ENCODE measurements at places on chromosomes 1 and 21. TPM values are rescaled to one million over a fixed set of nuclear protein-coding genes. Genes with fewer than 3 reads are reported as not detected.

DNA sequence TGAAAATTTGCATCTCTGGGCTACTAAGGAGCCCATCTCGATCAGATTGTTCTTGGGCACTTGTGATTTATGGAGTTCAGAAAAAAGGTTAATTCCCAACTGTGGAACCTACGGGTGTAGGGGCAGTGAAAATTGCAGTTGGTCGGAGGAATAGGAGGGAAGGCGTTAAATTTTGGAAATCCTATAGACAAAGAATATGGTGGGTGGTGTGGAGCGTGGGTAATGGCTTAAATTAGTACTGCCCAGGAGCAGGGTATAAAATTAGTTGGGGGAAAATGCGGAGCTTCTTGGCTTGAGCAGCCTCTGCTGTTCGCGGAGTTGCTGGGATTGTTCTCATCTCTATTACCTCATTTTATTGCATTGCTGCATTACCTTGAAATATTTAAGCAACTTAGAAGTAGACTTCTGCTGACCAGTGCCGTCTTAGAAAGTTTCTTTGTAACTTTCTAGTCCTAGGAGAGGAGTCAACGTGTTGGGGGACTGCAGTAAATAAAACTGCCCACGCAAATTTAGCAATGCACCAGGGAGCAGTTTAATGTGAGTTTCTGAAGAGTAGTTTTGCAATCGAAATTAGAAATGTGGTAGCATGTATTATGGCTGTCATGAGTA, 514 bp downstream of the S1PR1 start:
- H3K27me3 ChIP-seq: no peaks in the 10 kb centered on the region
- peak overlapping the region; percentile 87 for H3K4me3 ChIP-seq
- peaks cover 22% of the 10 kb centered on the region for H3K36me3 ChIP-seq
- DNase-seq: no peak
- peak overlapping the region; percentile 97 for H3K27ac ChIP-seq
- H3K4me1 ChIP-seq: peaks cover 43% of the 10 kb centered on the region

GRCh38 chr1:33120436-33121231, 39.7 kb downstream of the AZIN2 start:
- H3K4me1 ChIP-seq: peaks cover 2% of the 10 kb centered on the region
- H3K36me3 ChIP-seq: peaks cover 3% of the 10 kb centered on the region
- no peak for DNase-seq
- H3K27me3 ChIP-seq: peaks cover 3% of the 10 kb centered on the region
- no peak overlapping the region for H3K27ac ChIP-seq
- no peak overlapping the region for H3K4me3 ChIP-seq

GRCh38 chr1:59972216-59972927, 45.8 kb upstream of the CYP2J2 start:
- no peaks in the 10 kb centered on the region for H3K36me3 ChIP-seq
- DNase-seq: no peak
- H3K4me1 ChIP-seq: peaks cover 24% of the 10 kb centered on the region
- H3K27ac ChIP-seq: no peak overlapping the region

The VHLL gene
- not detected for total RNA-seq

The KCNQ4 gene
- 0.79 TPM for total RNA-seq

The RCSD1 gene
- 0.76 TPM for total RNA-seq

DNA sequence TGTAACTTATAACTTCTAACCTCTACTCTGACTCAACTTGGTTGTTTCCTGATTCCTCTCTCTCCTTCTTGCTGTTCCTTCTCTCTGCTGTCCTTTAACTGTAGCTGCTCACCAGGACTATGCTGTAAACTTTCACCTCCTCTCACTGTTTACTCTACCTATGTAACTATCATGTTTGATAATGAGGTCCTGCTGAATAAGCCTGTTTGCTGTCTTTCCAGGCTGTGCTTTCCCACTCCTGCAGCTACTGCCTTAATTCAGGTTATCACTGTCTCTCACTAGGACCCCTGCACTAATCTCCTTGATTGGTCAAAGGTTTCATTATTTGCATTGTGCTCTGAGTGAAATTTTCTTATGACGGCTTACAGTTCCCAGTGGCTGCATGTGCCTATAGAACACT, 633.9 kb upstream of the PTBP2 start:
- no peaks in the 10 kb centered on the region for H3K36me3 ChIP-seq
- DNase-seq: no peak
- H3K27me3 ChIP-seq: no peaks in the 10 kb centered on the region
- no peak overlapping the region for H3K4me3 ChIP-seq

- no peaks in the 10 kb centered on the region for H3K27me3 ChIP-seq
- H3K4me3 ChIP-seq: no peak overlapping the region
- H3K27ac ChIP-seq: no peak overlapping the region
These were observed 22.9 kb downstream of the SLC37A1 start for GRCh38 chr21:42536601-42537000.

GRCh38 chr1:180912801-180913565, at the start of gene KIAA1614:
Gene KIAA1614, plus strand, starts transcription at chr1:180912897. Its CDS starts 347 bp downstream, at chr1:180913244.
- H3K4me1 ChIP-seq: peaks cover 19% of the 10 kb centered on the region
- H3K27me3 ChIP-seq: no peaks in the 10 kb centered on the region
- H3K36me3 ChIP-seq: no peaks in the 10 kb centered on the region
- H3K27ac ChIP-seq: peak within 1 kb of the TSS; percentile 94

The CHIT1 gene
- total RNA-seq: 0.13 TPM

The RHBG gene
- 0.88 TPM for total RNA-seq

DNA sequence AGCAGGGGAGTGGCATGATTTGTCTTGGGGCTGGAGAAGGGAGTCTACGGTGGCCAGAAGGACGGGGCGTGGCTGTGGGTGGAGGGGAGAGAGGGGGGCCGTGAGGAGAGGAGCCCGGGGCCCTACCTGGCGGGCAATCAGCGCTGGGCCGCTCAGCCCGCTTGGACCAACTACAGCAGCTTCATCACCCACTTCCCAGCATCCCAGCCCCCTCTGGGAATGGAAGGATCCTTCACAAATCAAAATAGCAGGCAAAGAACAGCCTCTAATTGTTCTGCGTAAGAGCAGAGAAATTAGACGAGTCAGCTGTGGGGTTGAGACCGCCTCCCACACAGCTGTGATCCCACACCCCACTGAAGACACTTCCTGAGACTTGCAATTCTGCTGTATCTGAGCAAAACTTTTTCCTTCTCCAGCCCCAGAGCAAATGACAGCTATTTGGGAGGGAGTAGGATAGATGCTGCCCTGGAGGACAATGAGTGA, 43.5 kb downstream of the OPRD1 start:
- H3K36me3 ChIP-seq: no peaks in the 10 kb centered on the region
- no peak for DNase-seq
- H3K27ac ChIP-seq: no peak overlapping the region
- H3K4me1 ChIP-seq: peaks cover 10% of the 10 kb centered on the region

The VANGL2 gene
- total RNA-seq: 55.5 TPM

- DNase-seq: no peak
- no peaks in the 10 kb centered on the region for H3K36me3 ChIP-seq
- H3K4me3 ChIP-seq: no peak overlapping the region
- H3K27ac ChIP-seq: peak overlapping the region; percentile 72
- H3K4me1 ChIP-seq: peaks cover 51% of the 10 kb centered on the region
These were observed 8.7 kb downstream of the SMG7 start for GRCh38 chr1:183480971-183481441.

DNA sequence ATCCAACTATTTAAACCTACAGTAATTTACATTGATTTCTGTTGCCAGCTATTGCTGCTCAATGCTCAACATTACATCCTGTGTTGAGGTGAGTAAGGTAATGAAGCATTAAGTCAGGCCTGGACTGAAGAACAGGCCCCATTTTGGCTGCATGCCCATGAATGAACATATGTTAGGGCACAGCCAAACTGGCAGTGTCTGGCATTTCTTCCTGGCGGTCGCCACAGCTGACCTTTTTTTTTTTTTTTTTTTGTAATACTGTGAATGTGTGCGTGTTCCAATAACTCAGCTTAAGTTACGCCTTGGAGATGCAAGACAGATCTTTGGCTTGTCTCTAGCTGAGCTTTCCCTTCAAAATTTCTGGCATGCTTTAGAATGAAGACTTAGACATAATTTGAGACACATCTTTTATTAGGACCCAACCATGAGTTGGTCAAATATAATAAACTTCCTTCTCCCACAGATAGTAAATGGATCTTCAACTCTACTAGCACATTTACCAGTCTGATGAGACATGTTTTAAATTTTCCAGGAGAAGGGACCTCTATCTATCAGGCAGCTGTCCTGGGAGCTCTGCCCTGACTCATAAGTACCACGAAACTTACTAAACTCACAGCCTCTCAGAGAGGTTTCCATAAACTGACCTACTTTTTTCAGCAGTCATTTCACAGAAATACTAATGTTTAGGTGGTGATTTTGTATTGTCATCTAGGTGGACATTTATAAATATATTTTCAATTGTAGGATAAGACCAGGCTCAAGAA, 341.1 kb upstream of the RUNX1 start:
- H3K4me3 ChIP-seq: no peak overlapping the region
- no peaks in the 10 kb centered on the region for H3K36me3 ChIP-seq
- H3K27me3 ChIP-seq: no peaks in the 10 kb centered on the region
- H3K27ac ChIP-seq: no peak overlapping the region
- no peaks in the 10 kb centered on the region for H3K4me1 ChIP-seq

The MARCKSL1 gene
- total RNA-seq: 495 TPM

The RNF186 gene
- not detected for total RNA-seq

The OR10K1 gene
- not detected for total RNA-seq

- no peak overlapping the region for H3K4me3 ChIP-seq
- DNase-seq: no peak
- no peaks in the 10 kb centered on the region for H3K27me3 ChIP-seq
- no peak overlapping the region for H3K27ac ChIP-seq
- H3K4me1 ChIP-seq: no peaks in the 10 kb centered on the region
- no peaks in the 10 kb centered on the region for H3K36me3 ChIP-seq
These were observed 143.4 kb upstream of the CHRM3 start for GRCh38 chr1:239243006-239243405.

The WNT2B gene
- 165 TPM for total RNA-seq

GRCh38 chr1:6410248-6410893, 9.3 kb downstream of the HES2 start:
- DNase-seq: no peak
- no peak overlapping the region for H3K27ac ChIP-seq
- H3K27me3 ChIP-seq: peaks cover 67% of the 10 kb centered on the region
- H3K4me3 ChIP-seq: no peak overlapping the region

DNA sequence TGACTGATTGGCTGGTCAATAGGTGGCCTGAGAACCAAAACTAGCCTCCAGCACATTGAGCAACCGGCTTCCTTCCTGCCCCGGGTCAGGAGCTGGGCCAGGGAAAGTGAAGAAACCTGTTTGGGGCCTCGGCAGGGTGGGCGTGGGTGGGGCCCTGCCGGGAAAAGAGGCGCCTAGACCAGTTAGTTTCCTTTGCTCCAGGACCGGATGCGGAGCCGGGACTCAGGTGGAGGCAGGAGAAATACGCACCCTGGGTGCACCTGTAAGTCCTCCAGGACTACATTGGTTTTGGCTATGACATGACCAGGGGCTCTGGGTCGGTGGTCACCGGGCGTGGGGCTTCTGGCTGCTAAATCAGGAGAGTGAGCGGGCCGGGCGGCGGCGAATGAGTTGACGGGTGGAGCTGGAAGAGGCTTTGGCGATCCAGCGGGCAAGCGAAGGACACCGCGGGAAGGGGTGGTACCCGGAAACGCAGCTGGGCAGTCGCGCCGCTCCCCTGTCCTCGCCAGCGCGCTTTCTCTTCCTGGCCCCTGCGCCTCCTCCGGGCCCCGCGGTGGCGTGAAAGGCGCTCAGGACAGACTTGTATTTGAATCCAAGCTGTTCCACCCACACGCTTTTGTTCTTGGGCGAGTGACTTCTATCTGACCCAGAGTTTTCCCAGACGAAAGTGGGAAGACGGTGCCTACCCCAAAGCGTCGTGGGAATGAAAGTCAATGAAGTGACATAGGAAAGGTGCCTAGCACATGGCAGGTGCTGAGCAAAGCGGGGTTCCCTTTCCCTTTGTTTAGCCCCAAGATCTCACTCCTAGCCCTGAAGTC, 30.6 kb upstream of the JUN start:
- H3K4me1 ChIP-seq: peaks cover 49% of the 10 kb centered on the region
- no peaks in the 10 kb centered on the region for H3K36me3 ChIP-seq
- no peaks in the 10 kb centered on the region for H3K27me3 ChIP-seq
- DNase-seq: peak; percentile 57
- H3K4me3 ChIP-seq: peak overlapping the region; percentile 72
- H3K27ac ChIP-seq: peak overlapping the region; percentile 95

The TPTE gene
- total RNA-seq: not detected

The PLCH2 gene
- total RNA-seq: 1.7 TPM

The MPL gene
- total RNA-seq: 0.50 TPM

GRCh38 chr1:205056188-205056611, 13.2 kb downstream of the CNTN2 start:
- no peak overlapping the region for H3K4me3 ChIP-seq
- no peaks in the 10 kb centered on the region for H3K4me1 ChIP-seq
- H3K27me3 ChIP-seq: peaks cover 36% of the 10 kb centered on the region
- H3K36me3 ChIP-seq: no peaks in the 10 kb centered on the region
- no peak for DNase-seq
- no peak overlapping the region for H3K27ac ChIP-seq

The KRTAP24-1 gene
- total RNA-seq: not detected

- peak overlapping the region; percentile 67 for H3K27ac ChIP-seq
- no peaks in the 10 kb centered on the region for H3K27me3 ChIP-seq
- H3K36me3 ChIP-seq: no peaks in the 10 kb centered on the region
- H3K4me3 ChIP-seq: no peak overlapping the region
These were observed 67.8 kb downstream of the TOMM20 start for GRCh38 chr1:235060607-235061470.

DNA sequence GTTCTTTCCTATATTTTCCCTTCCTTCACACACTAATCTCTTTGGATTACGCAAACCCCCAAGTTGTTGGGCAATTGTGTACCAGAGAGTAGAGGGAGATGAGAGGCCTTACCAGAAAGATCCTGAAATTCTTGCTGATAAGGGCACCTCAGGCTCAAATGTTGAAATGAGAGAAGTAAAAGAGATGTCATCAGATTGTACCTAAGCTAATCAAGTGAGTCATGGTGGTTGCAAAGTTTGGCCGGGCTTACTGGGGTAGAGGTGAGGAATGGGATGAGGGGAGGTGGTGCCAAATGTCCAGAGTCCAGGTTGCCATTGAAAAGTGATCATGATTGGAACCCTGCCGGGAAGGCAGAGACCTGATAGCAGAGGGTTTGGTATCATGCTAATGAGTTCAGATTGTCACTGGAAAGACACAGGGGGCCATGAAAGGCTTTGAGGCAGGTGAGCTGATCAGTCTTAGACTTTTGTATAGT, 43.1 kb downstream of the OPTC start:
- H3K27ac ChIP-seq: no peak overlapping the region
- no peaks in the 10 kb centered on the region for H3K36me3 ChIP-seq
- DNase-seq: no peak
- H3K4me3 ChIP-seq: no peak overlapping the region
- no peaks in the 10 kb centered on the region for H3K27me3 ChIP-seq

The MPZ gene
- 1.3 TPM for total RNA-seq

GRCh38 chr1:44776730-44777068, 1.4 kb downstream of the RPS8 start:
- H3K27ac ChIP-seq: peak overlapping the region; percentile 99
- H3K4me1 ChIP-seq: peaks cover 24% of the 10 kb centered on the region
- H3K36me3 ChIP-seq: peaks cover 32% of the 10 kb centered on the region
- peak overlapping the region; percentile 87 for H3K4me3 ChIP-seq
- DNase-seq: no peak
